ENCODE measurements at places on chromosomes 12 and 14.

DNA sequence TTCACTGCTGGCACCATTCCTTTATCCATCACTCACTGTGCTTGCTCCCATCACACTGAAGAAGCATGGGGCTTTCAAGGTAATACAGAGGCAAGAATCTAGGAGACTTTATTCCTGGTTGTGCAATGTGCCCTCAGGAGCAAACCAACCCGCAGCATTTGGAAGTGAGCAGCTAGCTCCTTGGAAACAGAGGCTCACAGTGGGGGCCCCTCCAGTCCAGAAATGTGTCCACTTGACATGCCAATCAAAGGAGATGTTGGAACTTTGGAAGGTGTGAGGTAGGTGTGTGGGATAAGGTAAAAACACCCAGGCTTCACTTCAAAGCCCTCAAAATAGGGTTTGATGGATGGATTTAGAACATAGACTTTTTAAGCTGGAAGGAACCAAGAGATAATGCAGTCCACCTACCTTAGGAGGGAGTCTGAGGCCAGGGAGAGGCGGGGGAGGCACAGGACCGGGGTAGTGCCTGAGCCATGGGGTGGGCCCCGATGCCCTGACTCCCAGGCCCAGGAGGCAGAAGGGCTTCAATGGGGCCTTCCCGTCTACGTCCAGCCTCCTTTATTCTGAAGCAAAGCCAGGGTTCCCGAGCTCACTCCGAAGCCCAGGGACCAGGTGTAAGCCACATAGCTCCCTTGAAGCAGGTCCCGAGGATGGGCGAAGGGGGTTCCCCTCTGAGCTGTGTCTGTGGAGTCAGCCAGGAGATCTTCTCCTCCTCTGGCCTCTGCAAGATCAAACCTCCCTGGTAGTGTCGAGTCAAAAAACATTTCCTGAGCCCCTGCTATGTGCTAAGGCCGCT lies 17.6 kb upstream of the BCL11B start:
- no peak for DNase-seq

GRCh38 chr14:52693036-52693435 lies 2.3 kb downstream of the ERO1A start:
- no peak for DNase-seq

DNA sequence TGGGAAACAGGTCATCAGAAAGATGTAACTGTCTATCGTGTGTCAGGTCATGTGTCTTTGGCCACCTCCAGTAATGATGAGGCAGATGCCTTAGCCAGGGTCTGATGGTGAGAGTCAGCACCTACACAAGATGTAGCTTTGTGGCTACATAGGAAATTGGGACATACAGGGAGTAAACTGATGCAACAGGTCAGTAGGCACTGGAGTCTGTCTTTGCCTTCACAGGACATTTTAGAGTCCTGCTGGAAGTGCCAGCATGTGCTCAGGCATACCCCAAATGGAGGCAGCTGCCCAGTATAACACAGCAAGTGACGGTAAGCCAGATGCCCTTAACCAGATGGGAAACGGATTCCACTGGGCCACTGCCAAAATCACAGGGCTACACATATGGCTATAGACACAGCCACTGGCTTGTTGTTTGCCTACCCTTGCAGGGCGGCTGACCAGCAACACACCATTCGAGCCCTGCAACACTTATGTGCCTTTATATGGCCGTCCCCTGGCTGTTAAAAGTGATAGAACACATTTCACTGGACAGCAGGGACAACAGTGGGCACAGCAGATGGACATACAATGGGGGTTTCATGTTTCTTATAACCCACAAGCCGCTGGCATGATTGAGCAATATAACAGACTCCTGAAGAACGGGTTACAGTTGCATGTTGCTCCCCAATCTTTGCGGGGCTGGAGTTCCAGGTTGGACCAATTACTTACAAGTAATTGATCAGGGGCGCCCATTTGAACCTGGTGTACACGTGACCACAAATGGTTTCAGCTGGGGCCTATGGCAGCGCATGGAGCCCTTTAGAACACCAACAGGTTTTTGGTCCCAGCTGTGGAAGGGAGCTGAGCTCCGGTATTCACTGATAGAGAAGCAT lies 12.9 kb upstream of the RNASE12 start:
- no peak for DNase-seq

GRCh38 chr14:100665511-100666032 lies 61.1 kb upstream of the DLK1 start:
- DNase-seq = no peak

GRCh38 chr14:97874394-97874793 lies 1077.2 kb downstream of the VRK1 start:
- no peak for DNase-seq

Data from bone marrow (tissue), 2 donors.